A549 treated with Mapracorat at 1 μM for 4 hours (cell line): ENCODE measurements at places on chromosomes 16 and 17. TPM values are rescaled to one million over a fixed set of nuclear protein-coding genes. Genes with fewer than 3 reads are reported as not detected.

Gene CKLF
- 66.9 to 76.0 TPM (median 71.3 TPM) in 5 replicates for total RNA-seq

Gene HOXB5
- 1.4 to 2.8 TPM (median 2.6 TPM) in 5 replicates for total RNA-seq

Gene SOX8
- 1.4 to 2.8 TPM (median 2.6 TPM) in 5 replicates for total RNA-seq

Gene C16orf54
- total RNA-seq: not detected in 5 replicates

Gene PRSS53
- total RNA-seq: 0.97 to 2.7 TPM (median 1.8 TPM) in 5 replicates

Gene RAC3
- 27.4 to 40.9 TPM (median 39.9 TPM) in 5 replicates for total RNA-seq

Gene NPW
- total RNA-seq: 0.52 to 0.94 TPM (median 0.70 TPM) in 5 replicates

Gene CRHR1
- 0.07 to 0.28 TPM (median 0.17 TPM) in 4 of 5 replicates, not detected in the other for total RNA-seq
